Head of caudate nucleus (tissue), 42 donors: ENCODE measurements at places on chromosomes 12 and 14.

DNA sequence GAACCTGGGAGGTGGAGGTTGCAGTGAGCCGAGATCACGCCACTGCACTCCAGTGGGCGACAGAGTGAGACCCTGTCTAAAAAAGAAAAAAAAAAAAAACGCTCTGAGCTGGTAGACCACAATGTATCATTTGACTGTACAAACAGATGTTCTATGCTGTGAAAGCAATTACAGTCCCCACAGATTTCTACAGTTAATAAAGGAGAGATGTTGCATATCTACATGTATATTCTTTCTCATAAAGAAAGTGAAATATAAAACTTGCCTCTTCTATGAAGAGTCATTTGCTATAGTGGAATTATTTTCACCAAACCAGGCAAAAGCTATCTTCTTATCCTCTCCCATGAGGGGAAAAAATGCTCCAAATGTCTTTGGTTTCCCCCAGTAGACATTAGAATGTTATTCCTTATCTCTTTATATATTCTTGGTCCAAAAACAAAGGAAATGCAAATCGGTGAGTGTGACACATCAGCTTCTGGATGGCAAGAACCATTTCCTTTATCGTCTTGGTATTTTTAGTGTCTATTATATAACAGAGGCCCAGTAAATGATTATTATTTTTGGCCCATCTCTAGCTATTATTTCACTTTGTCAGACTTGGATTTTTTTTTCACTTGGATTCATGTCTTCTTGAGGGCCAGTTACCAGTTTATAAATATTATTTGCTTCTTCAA, 230.4 kb downstream of the SSPN start:
- no peak for DNase-seq

DNA sequence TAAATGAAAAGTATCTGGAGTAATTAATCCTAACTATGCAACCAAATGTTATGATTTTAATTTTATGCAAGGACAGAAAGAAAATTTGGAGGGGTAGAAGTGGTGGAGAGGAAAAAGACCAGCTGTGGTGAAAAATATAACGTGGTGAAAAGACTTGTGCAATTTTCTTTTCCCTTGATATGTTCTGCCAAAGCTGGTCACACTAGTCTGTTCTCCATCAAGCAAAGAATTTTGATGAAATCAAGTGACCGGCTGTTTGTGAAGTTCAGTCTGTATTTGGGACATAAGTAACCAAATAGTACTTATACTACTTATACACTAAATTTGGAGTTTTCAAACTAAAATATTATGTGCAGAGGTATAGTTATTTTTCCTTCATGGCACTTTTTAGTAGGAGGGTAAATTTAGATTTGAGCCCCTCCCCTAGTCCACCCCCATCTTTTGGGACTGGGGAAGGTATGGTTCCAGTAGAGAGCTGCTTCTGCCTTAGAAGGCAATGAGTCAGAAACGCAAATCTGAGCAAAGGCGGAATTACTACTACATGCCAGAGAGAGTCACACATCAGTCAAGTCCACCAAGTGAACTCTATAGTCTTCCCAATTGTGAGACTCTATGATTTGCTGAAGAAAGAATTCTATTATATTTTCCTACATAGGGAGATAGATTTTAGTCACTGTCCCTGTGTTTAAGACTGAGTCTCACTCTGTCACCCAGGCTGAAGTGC, 229.7 kb downstream of the SLC25A21 start:
- no peak for DNase-seq

- no peak for DNase-seq
Observed at GRCh38 chr12:47778881-47779280, 5.8 kb downstream of the SLC48A1 start.

GRCh38 chr12:68814490-68815231, 6.7 kb downstream of the MDM2 start:
- no peak for DNase-seq

GRCh38 chr14:61188978-61189808, 91.9 kb downstream of the TMEM30B start:
- peak; percentile 35 for DNase-seq

DNA sequence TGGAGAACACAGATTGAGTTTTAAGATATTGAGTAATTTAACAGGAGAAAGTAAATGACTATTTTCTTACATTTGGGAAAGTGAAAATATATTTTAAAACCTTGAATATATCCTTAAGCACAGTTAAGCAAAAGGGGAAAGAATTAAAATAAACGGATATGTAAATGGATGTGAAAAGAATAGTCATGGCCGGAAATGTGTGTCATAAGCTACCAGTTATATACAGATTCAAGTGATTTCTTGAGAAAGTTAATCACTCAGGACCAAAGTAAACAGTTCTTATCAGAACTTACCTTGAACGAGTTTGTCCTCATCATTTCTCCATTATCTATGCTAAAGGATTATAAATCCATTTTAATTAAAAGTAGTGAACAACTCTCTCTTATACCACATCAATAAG, 33.4 kb downstream of the C12orf75 start:
- DNase-seq: no peak

GRCh38 chr12:57893431-57894353, 47.2 kb upstream of the CTDSP2 start:
- peak; percentile 85 for DNase-seq

- DNase-seq: no peak
Observed at GRCh38 chr12:113466454-113467141, 5.1 kb downstream of the LHX5 start.

GRCh38 chr12:124833693-124834122, 30.0 kb downstream of the SCARB1 start:
- DNase-seq: no peak

DNA sequence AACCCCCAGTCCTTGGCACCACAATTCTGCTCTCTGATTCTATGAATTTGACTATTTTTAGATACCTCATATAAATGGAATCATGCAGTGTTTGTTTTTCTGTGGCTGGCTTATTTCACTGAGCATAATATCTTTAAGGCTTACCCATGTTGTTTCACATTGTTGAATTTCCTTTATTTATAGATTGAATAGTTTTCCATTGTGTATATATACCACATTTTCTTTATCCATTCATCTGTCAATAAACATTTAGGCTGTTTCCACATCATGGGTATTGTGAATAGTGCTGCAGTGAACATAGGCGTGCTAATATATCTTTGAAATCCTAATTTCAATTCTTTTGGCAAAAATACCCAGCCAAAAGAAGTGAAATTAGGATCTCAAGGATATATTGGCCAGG, 126.7 kb upstream of the SLC38A2 start:
- no peak for DNase-seq

DNA sequence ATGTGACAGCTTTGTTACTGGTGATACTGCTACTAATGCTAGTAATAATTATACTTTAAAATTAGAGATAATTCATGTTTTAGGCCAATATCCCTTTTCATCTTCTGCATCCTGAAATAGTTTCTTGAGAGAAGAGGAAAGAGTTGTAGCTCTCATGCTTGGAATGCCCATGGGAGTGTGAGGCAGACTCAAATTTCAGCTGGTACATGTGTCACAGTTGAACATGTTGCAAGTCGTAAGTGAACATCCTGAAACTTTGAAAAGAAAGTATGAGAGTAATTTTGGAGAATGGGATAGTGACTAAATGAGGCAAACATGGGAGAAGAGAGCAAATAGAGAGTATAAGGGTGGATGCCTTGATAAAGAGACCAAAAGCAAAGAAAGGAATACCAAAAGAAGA, 168.0 kb downstream of the TMTC3 start:
- no peak for DNase-seq

DNA sequence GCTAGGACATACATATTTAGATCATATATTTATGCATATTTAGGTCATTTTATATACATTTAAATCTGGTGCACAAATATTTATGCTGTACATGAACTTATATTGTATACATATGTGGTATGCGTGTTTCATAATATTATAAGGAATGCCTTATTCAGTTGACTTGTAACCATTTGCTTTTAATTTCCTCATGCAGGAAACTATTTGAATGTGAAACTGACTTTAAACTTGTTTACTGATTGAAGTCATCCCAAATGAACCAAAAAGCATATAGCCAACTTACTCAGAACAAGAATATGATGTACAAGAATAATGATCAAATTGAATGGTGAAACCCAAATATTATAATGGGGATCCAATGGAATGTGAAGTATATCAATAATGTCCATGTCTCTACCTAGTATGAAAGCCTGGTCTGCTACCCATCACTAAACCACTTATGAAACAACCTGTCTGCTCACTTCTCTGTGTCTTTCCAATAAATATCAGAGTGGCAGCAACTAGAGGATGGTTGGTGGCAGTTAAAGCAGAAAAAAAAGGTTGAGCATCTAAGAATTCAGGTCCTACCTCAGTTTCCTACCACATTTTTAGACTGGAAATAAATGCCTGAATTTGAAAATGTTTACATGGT, 38.3 kb downstream of the RPS6KA5 start:
- no peak for DNase-seq

DNA sequence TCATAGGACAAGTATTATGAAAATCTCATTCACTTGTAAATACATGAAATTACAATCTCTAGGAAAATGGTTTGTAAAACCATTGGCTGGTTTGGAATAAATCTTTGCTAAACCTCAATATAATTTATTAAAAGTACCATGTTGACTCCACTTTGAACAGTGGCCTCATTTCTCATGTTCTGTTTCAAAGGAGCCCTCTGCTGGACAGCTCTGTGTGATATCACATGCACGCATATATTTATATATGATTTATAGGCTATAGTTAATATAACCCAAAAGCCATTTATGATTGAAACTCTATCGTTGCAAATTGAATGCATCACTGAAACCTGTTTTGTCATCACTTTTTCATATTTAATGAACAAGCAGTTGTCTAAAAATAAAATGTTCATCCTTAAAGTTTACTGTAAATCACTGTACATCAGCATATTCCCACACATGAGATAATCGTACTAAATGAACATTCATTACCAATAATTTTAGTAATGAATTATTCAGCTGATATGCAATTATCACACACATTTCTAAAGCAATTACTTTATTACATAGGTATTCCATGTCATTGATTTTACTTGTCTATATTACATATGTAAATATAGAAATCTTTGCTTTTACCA, 493.8 kb downstream of the NPAS3 start:
- DNase-seq: peak; percentile 32

DNA sequence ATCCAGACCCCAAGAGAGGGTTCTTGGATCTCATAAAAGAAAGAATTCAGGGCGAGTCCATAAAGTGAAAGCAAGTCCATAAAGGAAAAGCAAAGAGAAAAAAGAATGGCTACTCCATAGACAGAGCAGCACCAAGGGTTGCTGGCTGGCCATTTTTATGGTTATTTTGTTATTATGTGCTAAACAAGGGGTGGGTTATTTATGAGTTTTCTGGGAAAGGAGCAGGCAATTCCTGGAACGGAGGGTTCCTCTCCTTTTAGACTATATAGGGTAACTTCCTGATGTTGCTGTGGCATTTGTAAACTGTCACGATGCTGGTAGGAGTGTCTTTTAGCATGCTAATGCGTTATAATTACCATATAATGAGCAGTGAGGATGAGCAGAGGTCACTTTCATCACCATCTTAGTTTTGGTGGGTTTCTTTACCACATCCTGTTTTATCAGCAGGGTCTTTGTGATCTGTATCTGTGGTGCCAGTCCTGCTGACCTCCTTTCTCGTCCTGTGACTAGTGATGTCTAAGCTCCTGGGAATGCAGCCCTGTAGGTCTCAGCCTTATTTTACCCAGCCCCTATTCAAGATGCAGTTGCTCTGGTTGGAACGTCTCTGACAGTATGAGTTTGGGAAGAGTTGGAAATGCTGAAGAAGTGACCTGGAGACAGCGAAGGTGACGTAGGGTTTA, 100.5 kb downstream of the ZNF664 start:
- DNase-seq: no peak

GRCh38 chr14:57583396-57583795, 89.7 kb upstream of the CCDC198 start:
- no peak for DNase-seq

DNA sequence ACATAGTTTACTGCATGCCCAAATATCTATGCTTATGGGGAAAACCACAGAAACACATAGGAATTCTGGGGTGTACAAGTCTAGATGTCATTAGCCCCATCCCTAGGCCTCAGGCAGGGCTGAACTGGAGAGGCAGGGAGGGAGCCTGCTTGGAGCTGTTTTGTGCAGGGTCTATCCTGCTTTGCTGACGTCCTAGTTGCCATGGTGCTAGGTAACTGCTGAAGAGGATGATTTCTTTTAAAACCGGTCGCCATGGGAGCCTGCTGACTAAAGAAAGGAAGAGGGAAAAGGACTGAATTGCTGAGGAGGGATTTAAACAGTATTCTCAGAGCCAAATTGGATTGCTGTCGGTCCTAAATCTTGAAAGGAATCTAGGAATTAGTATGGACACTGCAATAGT, 10.7 kb downstream of the GPR19 start:
- DNase-seq: peak; percentile 62

GRCh38 chr12:30047516-30048254, 263.9 kb upstream of the TMTC1 start:
- DNase-seq: no peak

DNA sequence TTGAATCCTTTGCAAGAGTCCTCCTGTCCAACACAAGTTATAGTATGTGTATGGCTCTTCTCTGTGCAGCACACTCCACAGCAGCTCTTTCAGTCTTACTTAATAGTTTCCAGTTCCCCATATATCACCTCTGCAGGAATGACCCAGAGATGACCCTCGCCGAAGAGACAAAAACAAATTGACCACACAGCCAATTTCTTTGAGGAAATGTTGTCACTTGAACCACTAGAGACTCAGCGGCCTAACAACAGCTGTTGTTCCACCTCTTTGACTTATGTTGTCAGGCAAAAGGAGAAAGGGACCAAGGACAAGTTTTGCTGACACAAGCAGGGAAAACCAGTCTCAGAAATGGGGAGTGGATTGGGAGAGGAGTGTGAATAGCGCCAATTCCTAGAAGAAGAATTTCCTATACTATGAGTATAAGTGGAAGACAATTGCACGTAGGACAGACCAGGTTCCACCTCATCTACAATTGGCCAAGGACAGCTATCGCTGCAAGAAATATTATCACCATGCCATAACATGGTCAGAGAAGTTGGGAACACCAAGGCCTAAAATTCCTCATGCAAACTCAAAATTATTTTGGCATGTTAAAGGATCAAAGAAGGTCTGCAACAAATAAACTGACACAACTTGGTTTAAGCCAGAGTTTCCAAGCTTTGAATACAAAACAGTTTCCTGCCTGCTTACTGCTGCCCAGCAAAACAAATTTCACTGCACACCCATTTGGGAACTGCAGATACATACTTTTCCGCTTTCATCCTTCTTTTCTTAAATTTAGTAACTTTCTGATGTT, 41.7 kb upstream of the ITPR2 start:
- no peak for DNase-seq

GRCh38 chr12:123232472-123232806, 502 bp downstream of the MPHOSPH9 start:
- DNase-seq: peak; percentile 29

GRCh38 chr12:96811083-96811482, 96.0 kb upstream of the NEDD1 start:
- DNase-seq: no peak
